ENCODE measurements at places on chromosomes 3 and 15.
A peak's percentile ranks its signal among the peaks of the same experiment; 100 is the strongest.

DNA sequence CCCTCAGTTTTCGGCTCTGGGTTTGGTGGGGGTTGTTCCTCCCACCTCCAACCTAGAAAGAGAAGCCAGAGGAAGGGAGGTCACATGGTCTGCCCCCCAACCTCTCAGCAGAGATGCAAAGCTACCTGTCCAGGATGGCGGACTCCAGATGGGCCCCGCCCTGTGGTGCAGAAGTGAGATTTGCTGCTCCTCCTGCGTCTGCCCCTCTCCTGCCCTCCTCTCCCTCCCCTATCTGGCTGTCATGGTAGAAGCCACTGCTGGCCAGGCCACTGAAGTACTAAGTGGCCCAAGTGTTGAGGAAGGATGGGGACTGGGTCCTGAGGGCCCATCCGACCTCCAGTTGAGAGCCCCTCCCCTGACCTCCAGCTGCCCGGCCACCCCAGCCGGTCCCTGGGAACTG lies 2.1 kb upstream of the SEMA3B start:
- DNase-seq: no peak

DNA sequence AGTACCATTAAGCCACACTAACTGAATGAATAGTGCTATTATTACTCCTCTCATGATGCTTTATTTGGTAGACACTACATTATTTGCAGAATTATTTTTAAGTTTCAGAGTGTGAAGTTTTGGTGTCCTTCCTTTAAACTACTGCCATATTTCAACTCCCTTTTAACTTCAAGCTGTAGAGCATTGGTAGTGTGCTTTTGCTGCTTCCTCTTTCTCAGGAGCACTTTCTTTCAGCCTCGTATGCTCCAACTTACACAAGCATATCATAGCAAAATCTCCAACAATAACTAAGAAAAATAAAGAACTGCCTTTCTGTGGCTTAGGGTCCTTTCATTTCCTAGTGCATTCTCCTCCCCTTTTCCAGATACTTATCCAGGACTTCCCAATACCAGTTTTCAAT lies 476.4 kb upstream of the AGTR1 start:
- no peak for DNase-seq

GRCh38 chr15:71444032-71444810 lies 328.9 kb downstream of the THSD4 start:
- no peak for DNase-seq

- DNase-seq: no peak
These were observed 89.5 kb downstream of the ZMAT3 start for GRCh38 chr3:178982137-178982536.

DNA sequence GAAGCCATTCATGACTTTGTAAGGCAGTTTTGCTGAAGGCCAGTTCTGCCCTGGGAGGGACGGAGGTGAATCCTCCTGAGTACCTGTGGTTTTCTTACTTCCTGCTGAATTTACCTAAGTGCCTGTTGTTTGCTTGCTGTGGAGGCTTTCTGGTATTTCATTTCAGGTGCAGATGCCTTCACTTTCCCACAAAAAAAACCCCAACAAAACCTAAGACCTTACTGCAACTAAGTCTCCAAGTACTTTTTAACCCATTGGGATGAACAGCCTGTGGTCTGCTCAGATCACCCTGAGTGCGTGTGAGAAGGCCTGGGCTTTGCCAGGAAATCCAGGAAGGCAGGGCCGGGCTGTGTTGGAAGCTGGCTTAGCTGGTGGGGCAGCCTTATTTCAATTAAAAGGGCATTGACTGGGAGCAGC lies 65.3 kb downstream of the IGF1R start:
- no peak for DNase-seq

DNA sequence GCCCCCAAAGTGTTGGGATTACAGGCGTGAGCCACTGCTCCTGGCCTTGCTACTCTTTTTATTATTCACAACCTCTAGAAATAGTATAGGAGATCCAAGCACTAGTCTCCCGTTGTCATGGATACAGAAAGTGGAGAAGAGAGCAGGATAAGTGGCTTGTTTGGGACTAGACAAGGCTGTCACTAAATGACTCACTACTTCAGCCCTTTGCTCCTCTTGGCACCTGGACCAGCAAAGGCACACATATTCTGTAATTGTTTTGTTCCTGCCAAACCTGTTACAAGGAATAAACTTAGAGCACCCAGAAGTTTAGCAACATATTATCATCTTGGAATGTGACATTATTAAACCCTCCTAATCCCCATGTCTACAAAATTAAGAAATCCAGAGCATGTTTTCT lies 427.2 kb upstream of the THBS1 start:
- no peak for DNase-seq

GRCh38 chr3:159996018-159996417 lies 7.4 kb downstream of the IL12A start:
- peak; percentile 54 for DNase-seq

DNA sequence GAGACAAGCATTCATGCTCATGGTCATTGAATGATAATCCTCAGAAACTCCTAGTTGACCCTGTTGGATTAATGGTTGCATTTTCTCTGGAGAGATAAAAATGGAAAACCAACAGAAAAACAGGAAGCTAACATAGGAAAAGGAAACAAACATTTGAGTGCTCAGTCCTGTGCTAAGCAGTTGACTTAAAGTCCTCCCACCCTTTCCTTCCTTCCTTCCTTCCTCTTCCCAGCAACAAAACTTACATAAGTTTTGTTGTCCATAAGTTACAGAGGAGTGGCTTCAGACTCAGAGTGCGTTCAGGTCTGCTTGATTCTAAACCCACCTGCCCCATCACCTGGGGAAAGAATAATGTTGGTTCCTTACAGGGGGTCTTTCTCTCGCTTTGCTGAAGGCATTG lies 163.8 kb upstream of the RGMA start:
- DNase-seq: no peak

GRCh38 chr3:167466966-167467365 lies 6.9 kb downstream of the SERPINI2 start:
- DNase-seq: no peak

DNA sequence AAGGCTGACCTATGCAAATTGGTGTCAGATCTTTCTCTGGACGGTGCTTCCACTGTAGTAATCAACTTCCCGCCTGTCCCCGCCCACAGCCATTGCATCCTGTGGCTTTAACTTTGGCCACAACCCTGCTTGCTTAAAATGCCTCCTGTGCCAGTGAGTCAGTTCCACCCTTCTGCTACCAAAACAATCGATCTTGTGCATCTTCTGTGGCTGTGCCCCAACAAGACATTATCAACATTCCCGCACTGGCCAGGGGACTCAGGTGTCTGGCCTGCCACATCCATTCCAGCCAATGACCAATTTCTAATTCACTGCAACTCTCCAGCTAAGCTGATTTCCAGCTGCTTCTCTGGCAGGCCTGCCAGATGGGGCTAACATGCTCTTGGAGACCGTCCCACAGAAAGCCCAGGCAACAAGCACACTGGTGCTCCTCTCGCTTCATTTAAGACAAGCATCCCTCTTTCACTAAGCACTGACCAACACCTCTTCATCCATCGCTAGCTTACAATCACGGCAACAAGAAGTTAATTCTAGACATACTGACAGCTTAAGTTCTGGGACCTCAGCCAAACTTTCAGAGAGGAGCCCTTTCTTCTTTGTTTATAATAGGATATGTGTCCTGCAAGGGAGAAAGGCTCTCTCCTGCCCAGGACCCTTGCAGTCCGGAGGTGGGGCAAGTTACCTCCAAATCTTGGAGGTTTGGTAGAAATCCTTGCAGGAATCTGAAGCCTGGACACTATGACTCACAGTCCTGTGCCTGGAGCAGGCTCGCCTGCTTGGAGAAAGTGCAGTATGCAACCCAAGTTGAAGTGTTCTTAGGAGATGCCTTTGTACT lies 6.7 kb downstream of the CA12 start:
- DNase-seq: peak; percentile 78

GRCh38 chr3:20999661-21000060 lies 751.3 kb downstream of the ZNF385D start:
- DNase-seq: peak; percentile 23

DNA sequence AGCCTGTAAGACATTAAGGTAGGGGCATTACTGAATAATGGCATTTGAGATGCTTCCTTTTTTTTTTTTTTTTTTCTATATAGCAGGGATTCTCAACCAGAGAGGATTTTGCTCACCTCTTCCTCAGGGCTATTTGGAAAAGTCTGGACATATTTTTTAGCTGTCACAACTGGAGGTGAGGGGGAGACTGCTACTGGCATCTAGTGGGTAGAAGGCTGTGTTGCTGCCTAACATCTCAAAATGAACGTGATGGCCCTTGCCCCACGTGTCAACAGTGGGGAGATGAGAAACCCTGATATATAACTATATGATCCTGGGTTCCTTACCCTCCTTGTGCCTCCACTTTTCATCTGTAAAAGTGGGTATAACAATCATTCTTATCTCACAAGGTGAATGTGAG lies 71.9 kb downstream of the CADPS start:
- DNase-seq: no peak

DNA sequence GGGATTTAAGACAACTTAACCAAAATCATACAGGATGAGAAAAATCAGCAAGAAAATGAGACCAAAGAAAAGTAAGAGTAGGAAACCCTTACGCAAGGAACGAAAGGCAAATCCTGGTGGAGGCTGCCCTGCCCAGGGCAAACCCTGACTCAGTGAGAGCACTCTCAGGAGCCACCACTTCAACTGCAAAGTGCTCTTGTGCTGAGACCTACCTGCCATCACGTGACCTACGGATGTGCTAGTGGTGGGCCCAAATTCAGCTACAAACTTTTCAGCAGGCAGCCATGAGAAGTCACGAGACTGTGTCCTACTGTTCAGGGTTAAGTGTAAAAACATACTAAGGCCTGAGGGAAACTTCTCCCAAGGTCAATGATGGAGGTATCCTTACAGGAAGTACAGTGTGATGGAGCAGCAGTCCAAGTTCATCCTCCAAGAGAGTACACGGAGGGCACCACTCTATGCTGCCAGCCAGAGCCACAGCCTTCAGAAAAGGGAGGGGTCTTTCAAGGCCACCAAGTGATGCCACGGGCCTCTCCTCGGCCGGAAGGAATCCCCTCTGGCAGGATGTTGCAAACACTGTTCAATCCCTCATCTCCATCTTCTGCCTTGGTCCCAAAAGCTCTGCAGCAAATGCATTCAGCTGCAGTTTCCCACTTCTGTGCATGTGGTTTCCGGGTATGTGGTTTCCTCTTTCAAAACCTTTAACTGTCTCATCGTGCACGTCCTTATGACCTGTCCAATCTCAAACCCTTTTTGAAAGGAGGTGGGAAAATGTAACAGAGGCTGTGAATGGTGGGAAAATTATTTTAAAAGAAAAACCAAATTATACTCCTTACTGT lies 9.5 kb downstream of the CHSY1 start:
- DNase-seq: peak; percentile 51
